ENCODE measurements at places on chromosomes 4 and X. TPM values are rescaled to one million over a fixed set of nuclear protein-coding genes. Genes with fewer than 3 reads are reported as not detected.

DIAPH2 gene
- 32.4 TPM for total RNA-seq

KLKB1 gene
- 16.1 TPM for total RNA-seq

GSX2 gene
- not detected for total RNA-seq

VSIG1 gene
- total RNA-seq: 22.5 TPM

LAMTOR3 gene
- total RNA-seq: 133 TPM

GPR173 gene
- 2.2 TPM for total RNA-seq

GAGE2A gene
- not detected for total RNA-seq

STPG2 gene
- 0.24 TPM for total RNA-seq

TRIML2 gene
- total RNA-seq: 0.23 TPM

ADRA2C gene
- 4.9 TPM for total RNA-seq

NRK gene
- 9.1 TPM for total RNA-seq

FAM184B gene
- not detected for total RNA-seq

GYPB gene
- total RNA-seq: not detected

ETDA gene
- not detected for total RNA-seq

ACE2 gene
- total RNA-seq: 47.8 TPM

CXorf49 gene
- not detected for total RNA-seq

PGRMC2 gene
- 58.3 TPM for total RNA-seq

NLGN3 gene
- total RNA-seq: 1.6 TPM

KLF8 gene
- total RNA-seq: 10.1 TPM

RBMX2 gene
- 12.8 TPM for total RNA-seq

Data from hepatocyte (in vitro differentiated cells).